ENCODE measurements at places on chromosomes 2 and 18.

GRCh38 chr2:75108937-75109482 lies 90.3 kb downstream of the TACR1 start:
- no peak for DNase-seq

DNA sequence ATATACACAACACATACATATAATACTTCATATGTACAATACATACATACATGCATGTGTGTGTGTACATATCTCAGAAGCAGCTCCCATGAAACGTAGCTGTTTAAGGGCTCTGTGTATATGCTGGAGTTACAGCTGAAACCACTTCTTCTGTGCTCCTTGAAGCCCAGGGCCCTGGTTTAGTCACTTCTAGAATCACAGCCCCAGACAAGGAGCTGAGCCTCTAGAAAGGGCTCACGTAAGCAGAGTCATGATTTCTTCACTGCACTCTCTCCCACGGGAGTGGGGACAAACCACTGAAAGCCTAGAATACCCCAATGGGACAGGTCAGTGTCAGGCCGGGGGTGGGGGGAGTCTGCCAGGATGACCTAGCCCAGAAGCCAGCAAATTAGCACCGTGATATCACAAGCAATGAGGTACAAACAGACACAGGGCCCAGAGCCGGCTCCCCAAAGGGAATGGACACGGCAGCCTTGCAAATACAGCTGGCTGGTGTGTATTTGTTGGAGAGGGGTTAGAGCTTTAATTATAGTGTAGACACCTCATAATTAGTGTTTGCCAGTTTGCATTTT lies 90.3 kb downstream of the C1QL2 start:
- DNase-seq, result no peak

- no peak for DNase-seq
These were observed 3.2 kb downstream of the CRACDL start for GRCh38 chr2:98932778-98933343.

- no peak for DNase-seq
These were observed 11.5 kb downstream of the CD226 start for GRCh38 chr18:69936191-69936558.

- DNase-seq, result no peak
These were observed 145.4 kb upstream of the PGAP1 start for GRCh38 chr2:197071790-197072436.

DNA sequence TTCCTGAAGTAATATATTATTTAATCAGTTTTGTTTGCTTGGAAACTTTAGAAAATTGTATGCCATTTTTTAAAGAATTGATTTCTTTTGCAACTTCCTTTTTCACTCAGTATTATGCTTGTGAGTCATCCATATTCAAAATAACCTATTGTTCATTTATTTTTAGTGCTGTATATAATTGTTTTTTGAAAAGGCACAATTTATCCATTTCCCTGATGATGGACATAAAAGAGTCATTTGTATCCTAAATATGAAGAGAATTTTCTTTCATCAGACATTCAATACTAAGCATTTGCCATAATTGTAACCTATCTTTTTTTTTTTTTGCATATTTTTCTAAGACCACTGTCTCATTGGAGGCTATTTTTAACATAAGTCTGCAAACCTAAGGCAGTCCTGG lies 134.1 kb upstream of the SERPINE2 start:
- no peak for DNase-seq

DNA sequence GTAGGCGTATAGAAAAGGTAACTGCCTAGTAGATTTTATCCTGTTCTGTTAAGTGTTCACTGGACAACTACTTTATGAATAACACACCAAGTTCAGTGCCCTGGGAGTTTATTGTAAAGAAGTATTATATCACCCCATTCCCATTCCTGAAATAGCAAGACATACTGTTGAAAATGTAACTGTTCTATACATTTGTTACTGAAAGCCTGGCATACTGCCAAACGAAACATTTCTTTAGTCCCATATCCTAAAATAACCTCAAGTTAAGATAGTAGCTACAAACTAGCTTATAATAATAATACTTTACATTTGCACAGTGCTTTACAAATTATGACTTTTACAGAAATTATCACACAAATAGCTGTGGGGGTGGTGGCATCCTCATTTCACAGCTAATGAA lies 25.1 kb downstream of the SPDYA start:
- DNase-seq, result no peak

DNA sequence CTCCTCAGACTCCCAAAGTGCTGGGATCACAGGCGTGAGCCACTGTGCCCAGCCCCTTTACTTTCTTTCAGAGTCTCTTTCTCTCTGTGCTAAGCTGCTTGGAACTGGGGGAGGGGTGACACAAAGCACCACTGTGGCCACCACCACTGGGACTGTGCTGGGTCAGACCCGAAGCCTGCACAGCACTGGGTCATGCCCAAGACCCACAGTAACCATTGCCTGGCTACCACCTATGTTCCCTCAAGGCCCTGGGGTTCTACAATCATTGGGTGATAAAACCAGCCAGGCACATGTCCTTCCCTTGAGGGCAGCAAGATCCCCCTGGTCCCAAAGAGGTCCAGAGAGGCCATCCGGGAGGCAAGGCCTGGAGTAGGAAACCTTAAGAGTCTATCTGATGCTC lies 9.1 kb upstream of the CAB39 start:
- DNase-seq, result no peak

DNA sequence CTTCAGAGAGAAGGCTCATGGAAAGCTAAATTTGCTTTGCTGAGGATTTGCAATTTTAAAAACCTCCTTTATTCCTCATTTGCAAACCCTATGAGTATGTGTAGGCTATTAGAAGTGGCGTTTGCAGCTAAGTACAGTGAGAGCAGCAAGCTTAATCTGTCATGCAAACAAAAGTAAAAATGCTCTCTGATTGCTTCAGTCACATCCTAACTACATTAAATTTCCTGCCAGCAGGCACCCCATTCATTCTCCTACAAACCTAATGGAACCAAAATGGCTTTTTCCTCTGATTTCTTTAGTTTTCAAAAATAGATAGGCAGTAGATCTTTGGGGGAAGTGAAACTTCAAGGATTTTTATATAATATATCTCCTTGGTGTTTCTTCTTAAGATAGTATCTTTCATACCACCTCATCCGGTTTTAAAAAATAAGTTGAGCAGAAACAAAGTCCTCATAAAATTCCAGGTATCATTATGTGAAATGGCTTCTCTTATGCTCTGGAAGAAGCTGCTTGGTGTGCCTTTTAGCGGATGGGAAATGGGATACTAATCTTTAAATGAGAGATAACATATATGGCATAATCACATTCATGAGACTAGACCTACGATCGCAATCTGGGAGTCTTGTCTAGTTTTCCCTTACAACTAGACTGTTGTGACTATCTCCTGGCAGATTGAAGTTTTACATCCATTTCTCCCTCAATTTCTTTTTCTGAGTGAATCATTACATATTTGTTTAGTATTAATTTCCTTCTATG lies 49.1 kb downstream of the CLIP4 start:
- no peak for DNase-seq

- no peak for DNase-seq
These were observed 1.3 kb upstream of the FIGN start for GRCh38 chr2:163737190-163737439.

DNA sequence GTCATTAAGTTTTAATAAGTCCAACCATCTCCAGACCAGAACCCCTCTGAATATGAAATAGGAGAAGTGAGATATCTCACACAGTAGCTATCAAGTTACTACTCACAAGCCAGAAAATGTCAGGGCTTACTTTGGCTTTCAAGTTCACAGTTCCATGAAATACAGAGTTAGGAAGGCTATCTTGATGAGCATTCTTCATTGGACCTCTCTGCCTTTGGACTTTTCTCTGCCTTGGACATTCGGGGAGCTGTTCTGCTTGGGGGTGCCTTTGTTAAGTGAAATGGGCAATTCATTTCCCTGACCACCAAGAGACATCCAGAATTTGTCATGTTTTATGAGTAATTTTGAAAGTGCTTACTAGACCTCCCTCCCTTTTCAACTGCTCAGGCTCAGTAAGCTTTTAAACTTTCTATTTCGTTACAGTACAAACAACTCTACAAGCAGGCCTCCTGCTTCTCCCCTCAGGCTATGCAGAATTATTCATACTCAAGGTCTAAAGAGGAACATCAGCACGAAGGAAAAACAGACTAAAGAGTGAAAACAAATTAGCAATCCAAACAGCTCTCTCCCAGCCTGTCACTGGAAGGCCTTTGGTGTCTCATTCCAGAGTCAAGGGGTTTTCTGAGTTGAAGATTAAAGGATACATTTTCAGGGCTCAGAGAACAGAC lies 95.3 kb downstream of the MREG start:
- no peak for DNase-seq

All from CD4-positive, alpha-beta T cell treated with Interleukin-4 for 4 hours (primary cell).